Caudate nucleus (tissue), 63 donors: ENCODE measurements at places on chromosomes 1 and 21.
A peak's percentile ranks its signal among the peaks of the same experiment; 100 is the strongest.

GRCh38 chr1:151570819-151571218 lies 30.7 kb downstream of the TUFT1 start:
- no peak for DNase-seq

GRCh38 chr1:56330391-56331026 lies 248.9 kb downstream of the PLPP3 start:
- DNase-seq = no peak

- DNase-seq = peak; percentile 3
Observed at GRCh38 chr1:112849425-112850033, 106.5 kb downstream of the SLC16A1 start.

GRCh38 chr1:83970114-83970513 lies 28.8 kb downstream of the TTLL7 start:
- no peak for DNase-seq

- no peak for DNase-seq
Observed at GRCh38 chr1:112687361-112687760, 12.9 kb downstream of the MOV10 start.

- DNase-seq = no peak
Observed at GRCh38 chr1:43781574-43781973, 74.2 kb downstream of the ST3GAL3 start.
